CD14-positive monocyte (primary cell): ENCODE measurements at places on chromosomes 12 and 14.

GRCh38 chr14:56905282-56905681 lies 95.0 kb upstream of the OTX2 start:
- no peak for DNase-seq

GRCh38 chr12:122722387-122722786 lies 5.8 kb upstream of the HCAR3 start:
- peak; percentile 33 for DNase-seq

DNA sequence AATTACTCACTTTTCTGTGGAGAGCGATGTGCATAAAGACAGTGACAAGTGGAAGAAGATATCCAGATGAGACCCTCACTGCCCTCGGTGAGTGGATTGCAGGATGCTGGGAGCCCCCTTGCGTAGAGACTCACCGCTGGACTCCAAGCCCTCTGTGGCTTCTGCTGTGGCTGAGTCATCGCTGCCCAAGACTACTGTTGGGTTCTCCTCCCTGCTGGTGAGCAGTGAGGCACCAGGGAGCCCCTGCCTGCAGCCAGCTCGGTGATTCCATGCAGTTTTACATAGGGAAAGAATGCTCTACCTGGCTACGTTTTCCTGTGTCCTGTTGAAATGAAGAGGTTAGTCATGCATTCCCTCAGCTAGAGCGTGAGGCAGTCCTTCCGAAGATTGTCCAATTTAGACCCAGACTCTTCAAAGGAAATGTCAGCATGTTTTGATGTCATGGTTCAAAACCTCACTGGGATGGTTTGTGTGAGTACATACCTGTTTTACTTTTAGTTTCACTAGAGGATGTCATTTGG lies 28.2 kb downstream of the TRAF3 start:
- no peak for DNase-seq

DNA sequence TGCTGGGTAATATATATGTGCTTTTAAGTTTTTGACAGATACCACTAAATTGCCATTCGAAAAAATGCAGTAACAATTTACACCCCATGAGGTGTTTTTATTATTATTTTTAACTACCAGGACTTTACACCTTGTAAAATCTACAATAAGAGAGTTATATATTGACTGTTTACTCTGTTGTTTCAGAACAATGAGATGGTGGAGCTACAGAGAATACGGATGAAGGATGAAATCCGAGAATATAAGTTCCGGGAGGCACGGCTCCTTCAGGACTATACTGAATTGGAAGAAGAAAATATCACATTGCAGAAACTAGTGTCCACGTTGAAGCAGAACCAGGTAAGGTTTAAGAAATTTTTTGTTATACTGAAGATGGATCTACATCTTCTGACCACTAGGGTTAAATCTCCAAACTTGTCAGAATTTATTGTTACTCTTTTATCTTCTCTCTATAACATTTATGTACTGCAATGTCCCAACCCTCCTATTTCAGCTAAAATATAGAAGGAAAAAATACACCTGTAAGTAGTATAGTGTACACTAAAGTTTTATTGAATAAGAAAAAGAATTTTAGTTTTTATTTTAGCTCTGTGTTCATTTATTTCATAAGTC lies 105.4 kb upstream of the FGD4 start:
- no peak for DNase-seq

- DNase-seq: peak; percentile 35
These were observed 84.4 kb downstream of the C2CD5 start for GRCh38 chr12:22459838-22460490.

GRCh38 chr14:35565871-35566464 lies 32.0 kb downstream of the INSM2 start:
- no peak for DNase-seq

GRCh38 chr12:83092129-83092528 lies 405.4 kb downstream of the TMTC2 start:
- DNase-seq: no peak

DNA sequence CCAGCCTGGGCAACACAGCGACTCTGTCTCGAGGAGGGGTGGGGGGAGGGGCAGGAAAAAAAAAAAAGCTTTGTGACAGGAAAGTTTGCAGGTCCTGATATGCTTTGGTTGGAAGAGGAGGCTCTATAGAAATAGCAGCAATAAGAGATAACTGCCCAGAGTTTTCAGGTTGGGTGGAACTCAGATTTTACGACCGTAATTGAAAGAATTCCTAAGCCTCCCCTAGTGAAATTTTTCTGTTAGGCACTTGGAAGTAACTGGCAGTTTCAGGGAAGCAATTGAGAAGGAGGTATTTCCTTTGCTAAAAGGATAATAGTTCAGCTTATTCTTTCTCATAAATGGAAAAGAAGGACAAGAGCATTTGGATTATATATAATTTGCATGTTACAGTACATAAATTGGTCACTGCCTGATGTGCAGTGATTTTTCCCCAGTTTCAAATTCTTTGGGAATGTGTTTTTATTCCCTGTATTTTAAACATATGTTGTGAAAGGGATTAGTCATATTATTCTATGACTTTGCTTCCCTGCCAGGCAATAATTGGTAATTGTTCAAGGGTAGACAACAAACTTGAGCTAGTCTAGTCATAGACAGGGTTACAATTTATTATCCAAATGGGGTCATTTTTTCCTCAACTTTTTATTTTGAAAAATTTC lies 452.8 kb downstream of the AEBP2 start:
- DNase-seq: no peak

GRCh38 chr14:74984236-74985027 lies 18.3 kb upstream of the EIF2B2 start:
- DNase-seq: no peak

DNA sequence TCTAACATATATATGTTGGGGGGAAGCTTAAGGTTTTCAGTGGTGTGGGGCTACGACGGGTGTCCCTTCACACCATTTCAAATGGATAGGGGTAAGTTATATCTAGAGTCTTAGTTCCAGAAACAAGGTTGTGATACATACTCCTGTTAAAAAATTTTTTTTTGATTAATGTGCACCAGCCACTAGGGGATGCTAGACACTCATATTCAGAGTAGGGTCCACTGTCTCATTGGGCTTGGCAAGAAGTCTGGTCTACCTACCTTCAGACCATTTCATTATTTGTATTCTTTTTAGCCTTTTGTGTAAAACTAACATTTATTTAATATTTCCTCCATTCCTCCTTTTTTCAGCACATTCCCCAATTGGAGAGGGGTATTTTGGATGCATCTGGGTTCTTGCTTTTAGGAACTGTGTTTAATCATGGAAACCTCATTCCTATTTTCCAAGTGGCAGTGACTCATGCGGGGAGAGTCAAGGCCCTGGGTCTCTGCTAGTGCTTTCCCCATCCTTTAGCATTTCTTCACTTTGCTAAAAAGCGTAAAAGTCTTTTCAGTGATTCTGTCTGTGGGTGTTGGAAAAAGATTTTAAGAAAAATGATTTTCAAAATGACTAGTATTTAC lies 33.4 kb downstream of the ANO4 start:
- DNase-seq: no peak

GRCh38 chr12:122471324-122472226 lies 29.2 kb downstream of the ZCCHC8 start:
- peak; percentile 61 for DNase-seq

DNA sequence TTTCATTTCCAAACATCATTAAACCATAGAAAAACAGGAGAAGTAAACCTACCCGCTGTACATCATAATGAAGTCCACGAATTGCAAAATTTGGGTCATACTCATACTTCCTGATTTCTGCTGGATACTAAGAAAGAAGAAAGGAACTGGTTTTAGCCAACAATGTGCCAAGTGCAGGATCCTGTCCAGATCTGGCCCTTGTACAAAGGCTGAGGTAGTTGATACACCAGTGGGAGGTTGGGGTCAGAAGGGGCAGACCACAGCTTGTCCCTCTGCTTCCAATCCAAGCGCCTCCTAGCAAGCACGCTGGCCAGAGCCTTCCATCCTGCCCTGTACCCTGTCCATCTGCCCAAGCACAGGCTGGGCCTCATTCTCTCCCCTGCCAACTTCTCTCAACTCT lies 34.2 kb downstream of the NT5DC3 start:
- DNase-seq: peak; percentile 87

DNA sequence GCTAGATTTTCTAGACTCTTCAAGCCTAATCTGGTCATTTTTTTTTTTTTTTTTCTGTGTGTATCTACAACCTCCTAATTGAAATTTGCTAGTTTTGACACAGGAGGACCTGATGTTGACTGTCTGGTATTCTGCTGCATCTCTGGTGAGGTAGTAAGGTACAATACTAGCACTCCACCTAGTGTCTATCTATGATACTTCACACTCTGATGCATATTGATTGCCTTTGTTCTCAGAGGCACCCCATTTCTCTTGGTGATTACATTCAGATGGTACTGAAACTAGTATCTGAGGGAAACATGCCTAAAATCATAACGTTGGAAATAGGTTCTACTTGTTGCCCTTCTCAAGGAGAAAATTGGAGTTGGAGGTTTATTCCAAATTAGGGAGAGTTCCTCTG lies 930.5 kb upstream of the NOVA1 start:
- no peak for DNase-seq

DNA sequence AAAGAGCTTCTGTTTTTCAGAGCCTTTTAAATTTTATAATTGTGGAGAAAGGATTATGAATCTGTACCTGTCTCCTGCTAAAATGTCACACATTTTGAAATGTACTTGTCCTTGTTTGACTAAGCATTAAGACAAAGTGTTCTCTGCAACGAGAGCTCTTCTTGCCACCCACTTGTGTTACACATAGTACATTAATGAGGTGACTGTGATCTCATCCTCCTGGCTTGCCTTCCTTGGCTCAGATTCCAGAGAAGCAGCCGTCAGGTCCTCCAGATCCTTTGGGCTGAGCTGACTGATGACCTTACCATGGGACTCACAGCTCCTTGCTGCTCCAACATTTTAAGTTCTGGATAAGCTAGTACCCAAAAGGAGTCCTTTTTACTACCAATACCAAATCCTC lies 81.4 kb downstream of the BBS10 start:
- DNase-seq: no peak

- DNase-seq: no peak
These were observed 167.4 kb upstream of the HMGA2 start for GRCh38 chr12:65656891-65657351.

DNA sequence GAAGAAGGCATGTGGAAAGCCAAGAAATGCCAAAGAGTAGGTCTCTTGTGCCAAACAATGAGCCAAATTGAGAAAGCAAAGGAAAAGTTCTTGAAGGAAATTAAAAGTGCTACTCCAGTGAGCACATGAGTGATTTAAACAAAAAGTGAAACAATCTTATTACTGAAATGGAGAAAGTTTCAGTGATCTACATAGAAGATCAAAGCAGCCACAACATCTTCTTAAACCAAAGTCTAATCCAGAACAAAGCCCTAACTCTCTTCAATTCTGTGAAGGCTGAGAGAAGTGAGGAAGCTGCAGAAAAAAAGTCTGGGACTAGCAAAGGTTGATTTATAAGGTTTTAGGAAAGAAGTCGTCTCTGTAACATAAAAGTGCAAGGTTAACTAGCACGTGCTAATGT lies 259.6 kb downstream of the FLRT2 start:
- DNase-seq: no peak

DNA sequence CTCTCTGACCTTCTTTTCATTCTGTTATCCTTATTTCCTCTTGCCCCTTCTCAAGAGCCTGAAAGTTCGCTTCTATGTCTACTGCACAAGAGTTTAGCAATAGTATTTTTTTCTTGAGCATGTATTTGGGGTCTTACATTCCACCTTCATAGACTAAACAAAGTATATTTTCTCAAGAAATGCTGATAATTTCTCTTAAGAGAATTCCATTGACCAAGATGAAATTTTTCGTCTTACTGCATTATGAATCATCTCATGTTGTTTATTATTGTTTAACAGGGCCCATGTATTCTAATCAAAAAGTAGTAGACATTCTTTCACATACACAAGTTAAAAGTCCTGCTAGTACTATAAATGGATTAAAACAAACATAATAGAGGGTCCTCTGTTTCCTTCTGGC lies 219.3 kb downstream of the C12orf50 start:
- no peak for DNase-seq
